ENCODE measurements at places on chromosomes 16 and 17.

GRCh38 chr17:58667934-58668597, 23.8 kb downstream of the TEX14 start:
- no peak for DNase-seq

DNA sequence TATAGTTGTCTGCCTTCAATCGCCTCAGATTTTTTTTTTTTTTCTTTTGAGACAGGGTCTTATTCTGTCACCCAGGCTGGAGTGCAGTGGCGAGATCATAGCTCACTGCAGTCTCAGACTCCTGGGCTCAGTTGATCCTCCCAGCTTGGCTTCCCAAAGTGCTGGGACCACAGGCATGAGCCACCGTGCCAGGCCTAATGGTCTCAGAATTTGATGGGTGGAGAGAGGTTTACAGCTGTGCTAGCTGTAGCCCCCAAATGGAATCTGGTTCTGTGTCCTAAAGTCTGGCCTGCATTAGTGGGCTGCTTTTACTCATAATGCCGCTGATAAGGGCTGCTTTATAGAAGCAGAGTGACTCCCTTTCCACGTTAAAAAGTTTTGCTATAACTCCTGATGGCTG, 5.1 kb downstream of the ZNRF1 start:
- DNase-seq = no peak

DNA sequence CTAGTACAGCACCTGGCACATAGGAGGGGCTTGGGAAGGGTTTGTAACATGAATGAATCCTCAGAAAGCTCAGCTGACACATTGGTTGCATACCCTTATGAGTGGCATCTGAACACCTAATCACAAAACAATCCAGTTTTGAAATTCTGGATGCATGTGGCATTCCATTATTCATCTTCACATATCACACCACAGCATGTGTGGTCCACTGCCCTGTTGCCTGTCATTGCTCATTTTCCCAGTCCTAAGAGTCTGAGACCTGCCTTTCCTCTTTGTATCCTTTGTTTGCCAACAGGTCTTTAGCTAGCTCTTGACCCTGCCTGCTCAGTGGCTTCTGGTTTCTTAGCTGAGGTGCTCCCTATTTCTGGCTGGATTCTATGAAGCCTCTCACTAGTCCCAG, 170.8 kb upstream of the ASIC2 start:
- DNase-seq = no peak

- DNase-seq = no peak
Observed at GRCh38 chr17:41015454-41015853, 6.5 kb upstream of the KRTAP3-1 start.

- no peak for DNase-seq
Observed at GRCh38 chr17:61556224-61557188, 34.5 kb downstream of the NACA2 start.

GRCh38 chr17:61402073-61402541, 2.5 kb downstream of the TBX2 start:
- no peak for DNase-seq

GRCh38 chr17:28346199-28346580, 10.6 kb downstream of the TNFAIP1 start:
- DNase-seq = no peak

DNA sequence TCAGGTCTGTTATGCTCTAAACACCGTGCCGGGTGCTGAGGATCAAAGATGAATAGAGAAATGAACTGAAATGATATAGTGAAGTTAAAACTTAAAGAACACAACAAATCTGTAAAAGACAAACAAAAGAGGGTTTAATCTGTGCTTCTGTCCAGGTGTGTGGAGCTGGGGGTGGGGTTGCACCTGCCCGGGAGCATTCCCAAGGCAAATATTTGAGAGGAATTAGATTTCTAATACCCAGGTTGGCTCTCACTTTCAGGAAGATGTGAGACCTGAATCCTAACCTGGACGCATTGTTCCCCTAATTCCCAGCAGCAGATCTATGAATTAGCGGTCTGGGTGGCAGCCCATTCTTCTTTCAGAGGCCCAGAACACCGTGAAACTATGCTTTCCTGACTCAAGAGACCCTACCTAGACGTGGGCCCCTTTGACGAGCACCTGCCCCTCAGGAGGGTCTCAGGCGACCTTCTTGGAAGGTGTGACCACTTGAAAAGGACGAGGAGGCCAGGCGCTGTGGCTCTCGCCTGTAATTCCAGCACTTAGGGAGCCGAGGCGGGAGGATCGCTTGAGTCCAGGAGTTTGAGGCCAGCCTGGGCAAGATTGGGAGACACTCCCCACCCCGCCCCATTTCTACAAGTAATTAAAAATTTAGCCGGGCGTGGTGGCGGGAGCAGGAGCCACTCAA, 677 bp upstream of the RANGRF start:
- DNase-seq = no peak
